Hematopoietic multipotent progenitor cell treated with erythropoietin and hydrocortisone succinate and interleukin-3 and kit ligand, for 15 days (in vitro differentiated cells): ENCODE measurements at places on chromosomes 6 and 20.

DNA sequence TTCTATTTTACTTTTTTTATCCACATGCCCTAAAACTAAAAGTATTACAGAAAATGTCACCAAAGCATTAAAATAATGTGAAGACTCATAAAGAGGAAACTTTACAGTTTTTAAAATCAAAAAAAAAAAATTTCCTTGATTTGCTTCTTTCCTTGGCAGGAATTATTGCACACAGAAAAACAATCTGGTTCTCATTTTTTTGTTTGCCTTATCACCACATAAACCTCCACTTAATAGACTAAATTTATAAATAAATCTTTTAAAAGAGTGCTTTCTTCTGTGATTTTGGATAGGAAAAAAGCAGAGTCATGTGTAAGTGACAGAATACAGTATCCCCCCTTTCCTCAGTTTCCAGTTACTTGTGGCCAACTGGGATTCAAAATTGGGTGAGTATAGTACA, 695.1 kb upstream of the CITED2 start:
- no peak for DNase-seq

GRCh38 chr6:4948781-4949450, 54.9 kb downstream of the RPP40 start:
- DNase-seq, result no peak

- DNase-seq, result no peak
Observed at GRCh38 chr6:61688165-61688564, 597.9 kb downstream of the KHDRBS2 start.

GRCh38 chr6:91580635-91581034, 993.8 kb upstream of the MAP3K7 start:
- DNase-seq, result no peak

- no peak for DNase-seq
Observed at GRCh38 chr6:39282774-39283173, 31.4 kb downstream of the KCNK17 start.

GRCh38 chr6:170266061-170266825, 24.6 kb downstream of the DLL1 start:
- no peak for DNase-seq

DNA sequence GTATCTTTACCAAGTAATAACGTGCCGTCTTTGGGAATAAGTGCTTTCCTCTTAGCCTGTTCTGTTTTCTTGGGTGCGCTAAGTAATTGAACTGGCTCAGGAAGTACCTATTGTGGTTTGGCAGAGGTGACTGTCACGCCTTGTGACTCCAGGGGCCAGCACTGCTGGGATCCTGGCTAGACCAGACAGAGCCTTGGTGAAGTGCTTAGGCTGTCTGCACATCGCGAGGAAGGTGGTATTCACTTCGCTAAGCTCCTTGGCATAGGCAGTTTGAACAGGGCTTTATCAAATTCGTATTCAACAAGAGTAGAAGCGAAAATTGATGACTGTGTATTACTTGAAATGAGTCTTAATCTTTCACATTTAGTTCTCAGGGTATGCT, 17.6 kb downstream of the PRDM1 start:
- no peak for DNase-seq

DNA sequence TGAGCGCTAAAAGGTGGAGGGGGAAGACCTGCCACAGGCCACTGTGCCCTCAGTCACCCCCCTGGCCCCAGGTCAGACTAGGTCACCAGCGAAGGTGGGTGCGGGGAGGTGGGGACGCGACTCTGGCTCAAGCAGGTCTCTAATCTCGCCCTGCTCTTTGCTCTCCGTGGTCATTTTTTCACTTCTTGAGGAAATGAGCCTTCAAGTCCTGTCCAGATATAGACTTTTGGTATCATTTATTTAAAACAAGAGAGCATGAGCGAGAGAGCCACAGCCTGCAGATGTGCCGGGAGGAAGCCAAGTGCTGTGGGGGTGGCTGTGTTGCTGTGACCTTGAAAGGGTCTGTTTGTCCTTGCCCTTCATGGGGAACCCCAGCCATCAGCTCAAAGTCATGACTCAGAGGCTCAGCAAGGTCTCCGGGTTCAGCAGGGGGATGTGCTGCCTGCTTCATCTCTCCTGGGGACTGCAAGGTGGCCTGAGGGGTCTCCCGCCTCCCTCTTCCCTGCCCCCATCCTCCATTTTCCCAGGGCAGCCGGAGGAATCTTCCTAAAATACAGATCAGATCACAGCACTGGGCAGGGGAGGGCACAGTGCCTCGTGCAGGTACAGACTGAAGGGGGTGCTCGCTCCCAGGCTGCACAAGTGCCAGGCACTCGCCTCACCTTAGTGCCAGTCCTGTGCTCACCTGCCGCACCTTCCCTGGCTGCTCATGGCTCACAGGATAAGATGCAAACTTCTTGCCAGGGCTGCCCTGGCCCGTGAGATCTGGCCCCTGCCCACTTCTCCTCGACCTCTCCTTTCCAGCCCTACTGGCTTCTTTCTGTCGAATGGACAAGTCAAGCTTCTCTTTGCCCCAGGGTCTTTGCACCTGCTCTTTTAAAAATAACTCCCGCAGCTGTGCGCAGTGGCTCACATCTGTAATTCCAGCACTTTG, 26.5 kb downstream of the SULF2 start:
- no peak for DNase-seq

- DNase-seq, result no peak
Observed at GRCh38 chr6:151763303-151763702, 44.2 kb upstream of the ESR1 start.

GRCh38 chr20:13424174-13424833, 203.2 kb downstream of the ISM1 start:
- no peak for DNase-seq

- DNase-seq, result no peak
Observed at GRCh38 chr6:14094721-14095120, 22.9 kb upstream of the CD83 start.
